ENCODE measurements at places on chromosomes 3 and 15.

GRCh38 chr3:44930911-44931310 is 45.1 kb downstream of the ZDHHC3 start:
- DNase-seq = no peak

DNA sequence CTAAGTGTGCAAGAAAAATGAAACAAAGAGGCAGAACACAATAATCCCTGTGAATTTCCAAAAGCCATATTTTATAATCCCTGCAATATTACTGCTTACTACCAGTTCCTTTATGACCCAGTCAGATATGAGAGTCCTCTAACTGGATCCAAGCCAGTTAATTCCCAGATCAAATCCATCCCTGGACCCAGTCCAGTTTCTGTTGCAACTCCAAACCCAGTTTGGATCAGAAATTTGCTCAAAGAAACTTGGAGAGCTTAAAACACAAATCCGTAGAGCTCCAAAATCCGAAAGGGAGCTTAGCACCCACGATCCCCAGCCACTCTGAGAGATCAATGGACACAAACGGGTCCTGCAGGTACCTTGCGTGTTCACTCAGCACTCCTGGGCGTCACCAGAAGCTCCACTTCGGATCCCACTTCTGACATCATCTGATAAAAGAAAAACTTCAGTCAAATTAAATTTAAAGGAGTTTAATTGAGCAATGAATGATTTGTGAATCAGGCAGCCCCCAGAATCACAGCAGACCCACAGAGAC is 32.6 kb upstream of the THUMPD3 start:
- no peak for DNase-seq

- DNase-seq = no peak
These were observed 76.2 kb upstream of the C2CD4B start for GRCh38 chr15:62241135-62241770.

DNA sequence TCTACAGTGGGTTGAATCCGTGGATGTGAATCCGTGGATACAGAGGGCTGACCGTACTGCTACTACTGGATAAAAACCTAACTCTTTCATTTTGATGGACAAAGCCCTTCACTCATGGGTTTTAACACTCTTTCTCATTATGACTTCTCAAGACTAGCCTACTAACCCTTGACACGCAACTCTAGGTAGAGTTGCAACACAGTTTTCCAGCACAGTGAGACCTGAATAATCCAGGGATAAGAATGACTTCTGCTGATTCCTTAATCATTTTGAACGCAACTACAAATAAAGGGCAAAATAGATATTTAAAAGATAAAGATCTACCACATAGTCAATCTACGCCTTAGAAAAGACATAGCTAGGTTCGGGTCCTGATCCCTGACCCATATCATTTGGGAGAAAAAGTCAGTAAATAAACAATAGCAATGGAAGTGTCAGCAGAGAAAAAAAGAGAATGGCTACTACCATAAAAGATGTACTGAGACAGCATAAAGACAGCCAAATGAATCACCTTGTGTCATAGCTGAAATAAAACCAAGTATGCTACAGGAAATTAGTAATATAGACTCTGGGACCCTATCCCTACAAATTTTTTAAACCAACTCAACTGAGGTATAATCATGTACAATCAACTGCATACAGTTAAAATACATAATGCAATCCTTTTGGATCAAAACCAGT is 87.6 kb downstream of the DPH6 start:
- DNase-seq = no peak

- DNase-seq = peak; percentile 9
These were observed 89.8 kb downstream of the LRRC3B start for GRCh38 chr3:26712211-26713026.

DNA sequence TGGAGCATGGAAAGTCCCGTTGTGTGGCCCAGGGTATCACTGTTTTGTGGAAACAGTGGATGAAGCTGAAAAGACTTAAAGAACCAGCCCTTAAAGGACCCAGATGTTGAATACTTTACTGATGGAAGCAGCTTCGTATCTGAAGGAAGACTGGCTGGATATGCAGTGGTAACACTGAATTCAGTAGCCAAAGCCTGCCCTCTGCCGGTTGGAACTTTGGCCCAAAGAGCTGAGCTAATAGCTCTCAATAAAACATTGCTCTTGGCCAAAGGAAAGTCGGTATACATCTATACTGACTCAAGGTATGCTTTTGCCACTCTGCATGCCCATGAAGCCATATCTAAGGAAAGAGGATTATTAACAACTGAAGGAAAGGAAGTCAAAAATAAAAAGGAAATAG is 885.4 kb downstream of the PDCD6IP start:
- no peak for DNase-seq

GRCh38 chr15:74182131-74182530 is 8.6 kb downstream of the ISLR start:
- no peak for DNase-seq

GRCh38 chr15:90471769-90472168 is 58.0 kb upstream of the CRTC3 start:
- no peak for DNase-seq

GRCh38 chr3:134933997-134934396 is 138.9 kb downstream of the EPHB1 start:
- no peak for DNase-seq

GRCh38 chr3:46882377-46883053 is 5.0 kb downstream of the PTH1R start:
- DNase-seq = no peak

- DNase-seq = no peak
These were observed 38.5 kb upstream of the MELTF start for GRCh38 chr3:197068077-197068476.

GRCh38 chr3:69250014-69250413 is 127.6 kb upstream of the LMOD3 start:
- peak; percentile 43 for DNase-seq

DNA sequence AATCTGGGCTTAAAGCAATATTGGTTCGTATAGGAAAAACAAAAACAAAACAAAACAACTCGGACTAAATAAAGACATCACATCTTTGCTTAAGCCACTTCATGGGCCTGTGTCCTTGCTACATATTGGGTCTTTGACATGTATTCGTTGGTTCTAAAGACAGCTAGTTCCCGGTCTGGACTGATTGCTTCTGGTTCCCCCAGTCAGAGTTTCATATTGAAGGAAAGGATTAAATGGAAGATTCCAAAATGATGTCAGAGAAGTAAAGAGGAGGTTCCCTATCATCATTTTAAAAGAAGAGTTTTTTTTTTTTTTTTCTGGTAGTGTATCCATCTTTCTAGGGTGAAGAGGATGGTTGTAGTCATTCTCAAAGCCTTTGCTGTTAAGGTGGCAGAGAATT is 2.3 kb downstream of the OXSR1 start:
- DNase-seq = no peak

DNA sequence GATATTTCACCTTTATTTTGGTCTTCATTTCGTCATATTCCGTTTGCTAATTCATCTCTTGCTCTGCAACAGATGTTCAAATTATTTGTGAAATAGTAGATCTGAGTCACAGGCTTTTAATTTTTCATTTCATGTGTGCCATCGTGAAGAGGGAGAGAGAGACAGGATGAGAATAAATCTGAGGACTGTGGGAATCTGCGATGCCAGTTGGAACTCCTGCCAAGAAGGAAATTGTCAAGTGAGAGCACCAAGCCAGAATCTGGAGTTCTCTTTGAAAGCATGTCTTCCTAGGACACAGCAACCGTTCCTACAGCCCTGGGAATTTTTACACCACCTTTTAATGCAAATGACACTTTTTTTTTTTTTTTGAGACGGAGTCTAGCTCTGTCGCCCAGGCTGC is 48.8 kb downstream of the NSMCE3 start:
- DNase-seq = no peak

DNA sequence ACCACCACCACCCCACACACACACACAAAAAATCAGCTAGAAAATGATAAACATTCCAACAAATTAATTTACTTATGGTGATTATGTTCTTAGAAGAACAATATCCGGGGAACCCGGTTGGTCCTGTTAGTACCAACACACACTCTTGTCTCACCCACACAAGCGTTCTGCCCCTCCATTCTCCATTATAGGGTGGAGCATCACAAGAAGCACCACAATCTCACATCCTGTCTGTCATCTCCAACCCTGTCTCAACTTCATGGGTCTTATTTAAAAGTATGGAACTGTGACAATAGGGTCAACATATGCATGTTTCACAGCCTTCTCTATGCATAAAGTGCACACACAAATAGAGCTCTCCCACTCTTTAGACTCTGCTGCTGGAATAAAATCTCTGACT is 5.6 kb downstream of the GSK3B start:
- no peak for DNase-seq

GRCh38 chr3:181919375-181919774 is 207.7 kb downstream of the SOX2 start:
- no peak for DNase-seq

DNA sequence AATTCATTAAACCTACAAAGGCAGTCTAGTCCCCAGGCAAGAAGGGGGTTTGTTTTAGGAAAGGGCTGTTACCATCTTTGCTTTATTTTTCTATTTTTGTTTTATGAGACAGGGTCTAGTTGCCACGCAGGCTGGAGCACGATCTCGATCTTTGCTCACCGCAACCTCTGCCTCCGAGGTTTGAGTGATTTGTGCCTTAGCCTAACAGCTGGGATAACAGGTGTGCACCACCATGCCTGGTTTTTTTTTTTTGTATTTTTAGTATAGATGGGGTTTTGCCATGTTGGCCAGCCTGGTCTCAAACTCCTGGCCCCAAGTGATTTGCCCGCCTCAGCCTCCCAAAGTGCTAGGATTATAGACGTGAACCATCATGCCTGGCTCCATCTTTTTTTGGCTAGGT is 4.9 kb downstream of the HIGD1A start:
- no peak for DNase-seq

DNA sequence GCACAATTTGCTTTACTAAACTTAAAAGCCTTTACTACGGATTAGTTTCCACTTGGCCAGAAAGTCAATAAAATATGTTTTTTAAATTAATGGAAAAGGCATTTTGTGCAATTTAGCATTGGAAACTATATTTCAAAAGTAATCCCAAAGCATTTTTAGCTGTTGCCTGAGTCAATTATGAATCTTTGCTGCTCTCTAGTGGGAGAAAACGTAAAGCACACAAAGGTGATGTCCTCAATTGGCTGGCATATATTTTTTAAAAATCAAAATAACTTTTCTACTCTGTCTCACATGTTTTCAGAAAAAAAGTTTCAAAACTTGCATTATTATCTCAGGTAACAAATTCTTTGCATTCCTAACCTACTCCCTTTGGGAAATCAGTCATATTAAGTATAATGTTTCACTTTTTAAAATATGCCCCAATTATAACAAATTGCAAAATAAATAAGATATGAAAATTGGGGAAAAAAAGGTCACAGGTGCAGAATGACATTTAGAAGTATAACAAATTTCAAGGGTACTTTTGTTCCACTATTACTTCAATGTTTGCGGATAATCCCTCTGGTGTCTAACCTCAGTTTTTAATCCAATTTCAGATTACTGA is 47.2 kb upstream of the TEX55 start:
- peak; percentile 47 for DNase-seq

GRCh38 chr15:52052066-52052935 is 33.3 kb downstream of the MAPK6 start:
- DNase-seq = no peak

Data from CD4-positive, alpha-beta T cell treated with Interleukin-15 for 4 hours (primary cell).